ENCODE measurements at places on chromosomes 12 and 14.

- no peak for DNase-seq
Observed at GRCh38 chr12:9699898-9700605, 30.5 kb downstream of the CLEC2D start.

- DNase-seq, result no peak
Observed at GRCh38 chr12:14601692-14602478, 34.2 kb upstream of the PLBD1 start.

- no peak for DNase-seq
Observed at GRCh38 chr14:32006263-32007110, 70.6 kb upstream of the ARHGAP5 start.

- DNase-seq, result no peak
Observed at GRCh38 chr12:57765698-57766463, 997 bp downstream of the CYP27B1 start.

GRCh38 chr12:127386723-127387122 lies 880.2 kb upstream of the TMEM132C start:
- no peak for DNase-seq

DNA sequence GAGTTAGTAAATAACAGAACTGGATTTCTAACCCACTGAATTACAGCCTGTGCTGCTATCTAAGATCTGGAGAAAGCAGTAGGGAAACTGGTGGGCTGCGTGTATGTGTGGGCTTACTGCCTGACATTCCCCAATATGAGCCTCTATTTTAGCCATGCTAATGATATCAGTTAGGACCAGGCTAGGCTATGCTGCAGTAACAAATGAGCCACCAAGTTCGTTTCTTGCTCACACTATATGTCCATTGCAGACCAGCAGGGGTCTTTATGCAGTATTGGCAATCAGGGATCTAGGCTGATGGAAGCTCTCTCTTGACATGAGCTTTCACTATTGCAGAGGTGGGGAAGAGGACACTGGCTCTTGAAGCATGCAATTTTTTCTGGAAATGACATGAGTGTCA lies 40.4 kb downstream of the FOS start:
- no peak for DNase-seq

GRCh38 chr12:103640831-103641230 lies 53.8 kb downstream of the STAB2 start:
- no peak for DNase-seq

- no peak for DNase-seq
Observed at GRCh38 chr14:22412926-22413411, 176.1 kb downstream of the DAD1 start.

- peak; percentile 3 for DNase-seq
Observed at GRCh38 chr12:14314801-14315200, 50.7 kb upstream of the ATF7IP start.

DNA sequence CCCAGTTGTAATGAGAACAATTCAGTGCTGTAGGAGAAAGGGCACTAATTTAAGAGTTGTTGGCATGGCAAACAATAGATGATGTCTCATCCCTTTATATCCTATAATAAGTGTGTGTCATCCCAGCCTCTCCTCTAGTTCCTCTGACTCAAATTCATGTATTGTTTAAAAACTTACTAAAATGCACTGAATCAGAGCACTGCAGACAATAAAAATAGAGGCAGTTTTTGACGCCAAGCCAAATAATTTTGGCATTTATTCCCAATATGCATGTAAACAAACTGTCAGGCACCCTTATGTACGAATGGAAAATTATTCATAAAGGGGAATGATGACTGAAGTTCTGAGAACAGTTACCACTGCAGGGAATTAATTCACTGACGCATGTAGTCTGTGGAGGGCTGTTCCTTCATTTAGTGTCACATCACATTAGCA lies 57.9 kb upstream of the TMX1 start:
- DNase-seq, result no peak

DNA sequence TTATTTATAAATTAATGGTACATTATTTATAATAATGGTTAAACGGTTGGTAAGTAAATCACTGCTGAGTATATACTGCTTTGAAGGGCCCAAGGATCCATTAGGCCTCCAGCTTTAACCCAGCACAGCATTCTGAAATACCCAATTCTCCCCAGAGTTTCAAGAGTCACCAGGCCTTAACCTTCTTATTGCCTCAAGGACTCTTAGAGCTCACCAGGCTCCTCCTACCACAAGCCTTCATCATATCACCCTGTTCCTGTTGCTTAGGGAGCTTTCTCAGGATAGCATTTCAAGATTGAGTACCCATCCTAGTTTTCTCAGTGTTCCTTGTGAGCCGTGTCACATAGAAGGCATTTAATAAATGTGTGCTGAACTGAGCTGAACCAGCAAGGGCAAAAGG lies 242.5 kb downstream of the FBXL14 start:
- no peak for DNase-seq

DNA sequence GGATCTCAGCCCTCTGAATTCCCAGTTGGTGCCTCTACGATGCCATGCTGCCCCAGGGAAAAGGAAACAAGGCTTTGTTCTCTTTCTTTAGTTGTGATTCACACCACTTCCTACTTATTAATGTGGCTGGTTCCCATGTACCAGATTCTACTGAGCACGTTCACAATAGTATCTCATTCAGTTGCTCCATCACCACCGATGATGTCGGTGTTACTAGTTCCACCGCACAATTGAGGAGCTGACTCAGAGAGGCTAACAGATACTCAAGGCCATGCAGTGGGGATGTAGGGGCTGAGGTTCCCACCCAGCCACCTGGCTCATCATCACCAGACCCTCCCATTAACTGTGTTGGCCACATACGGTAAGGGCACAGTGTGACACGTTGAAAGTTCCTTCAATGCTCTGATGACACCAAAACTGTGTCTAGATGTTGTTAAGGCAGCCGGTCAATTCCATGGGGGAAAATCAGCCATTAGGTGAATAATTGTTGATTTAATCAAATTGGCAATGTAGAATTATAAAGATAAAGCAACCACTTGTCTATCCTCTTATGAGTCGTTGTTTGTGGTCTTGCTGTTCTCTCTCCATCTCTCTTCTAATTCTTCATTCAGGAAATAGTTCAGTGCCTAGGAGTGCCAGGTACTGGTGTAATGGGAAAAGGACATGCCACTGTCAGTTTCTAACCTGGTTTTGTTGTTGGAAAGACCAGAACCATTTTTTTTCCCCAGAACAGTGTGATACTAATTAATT lies 244.2 kb upstream of the CRY1 start:
- DNase-seq, result no peak

- DNase-seq, result no peak
Observed at GRCh38 chr12:22740656-22741355, 115.8 kb downstream of the ETNK1 start.

DNA sequence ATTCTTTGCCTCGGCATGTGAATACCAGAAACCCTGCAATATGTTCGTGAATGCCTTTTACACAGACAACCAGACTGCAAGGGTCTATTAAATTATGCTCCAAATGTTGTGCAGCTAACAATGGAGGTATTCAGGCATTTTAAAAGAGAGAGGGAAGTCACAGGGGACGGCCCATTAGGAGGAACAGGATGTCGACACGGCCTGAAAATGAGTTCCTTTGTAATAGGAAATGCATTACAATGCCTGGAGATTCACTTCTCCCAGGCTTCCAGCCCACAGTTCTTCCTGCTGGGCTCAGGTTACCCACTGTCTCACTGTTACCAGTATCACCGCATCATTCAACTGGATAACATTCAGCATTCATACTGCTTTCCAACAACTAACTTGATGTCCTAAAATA lies 2.5 kb downstream of the DUSP6 start:
- DNase-seq, result no peak

- DNase-seq, result peak; percentile 55
Observed at GRCh38 chr12:32312049-32312670, 87.2 kb upstream of the FGD4 start.

GRCh38 chr12:7112041-7112440 lies 3.0 kb upstream of the C1RL start:
- DNase-seq, result no peak

DNA sequence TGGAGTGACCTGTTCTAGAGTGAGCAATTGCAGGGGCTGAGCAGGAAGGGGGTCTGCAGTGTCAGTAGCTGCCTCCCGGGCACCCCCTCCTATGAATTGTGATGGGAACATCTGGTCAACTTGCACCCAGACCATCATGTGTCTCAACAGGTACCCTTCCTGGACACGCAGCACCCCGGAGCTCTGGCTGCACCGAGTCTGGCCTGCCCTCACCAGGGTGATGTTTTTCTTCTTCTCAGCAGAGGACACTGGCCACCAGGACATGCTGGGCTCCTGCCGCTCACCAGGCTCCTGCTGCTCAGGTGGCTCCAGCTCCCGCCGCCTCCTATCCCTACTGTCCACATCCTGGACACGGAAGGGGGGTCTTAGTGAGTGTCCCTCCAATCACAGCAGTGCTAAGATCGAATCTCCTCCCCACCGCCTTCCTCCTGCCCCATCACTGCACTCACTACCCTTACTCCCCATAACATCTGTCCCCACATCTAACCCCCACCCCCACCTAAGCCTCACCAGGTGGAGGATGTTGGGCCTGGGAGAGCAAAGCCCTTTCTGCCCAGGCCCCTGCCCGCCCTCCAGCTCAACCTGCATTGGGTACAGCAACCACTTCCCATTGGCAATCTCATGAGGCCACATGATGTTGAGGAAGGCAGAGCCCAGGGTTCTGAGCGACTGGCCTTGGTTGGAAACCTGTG lies 14.9 kb downstream of the ITGA7 start:
- no peak for DNase-seq
